ENCODE measurements at places on chromosomes 12 and 14.

DNA sequence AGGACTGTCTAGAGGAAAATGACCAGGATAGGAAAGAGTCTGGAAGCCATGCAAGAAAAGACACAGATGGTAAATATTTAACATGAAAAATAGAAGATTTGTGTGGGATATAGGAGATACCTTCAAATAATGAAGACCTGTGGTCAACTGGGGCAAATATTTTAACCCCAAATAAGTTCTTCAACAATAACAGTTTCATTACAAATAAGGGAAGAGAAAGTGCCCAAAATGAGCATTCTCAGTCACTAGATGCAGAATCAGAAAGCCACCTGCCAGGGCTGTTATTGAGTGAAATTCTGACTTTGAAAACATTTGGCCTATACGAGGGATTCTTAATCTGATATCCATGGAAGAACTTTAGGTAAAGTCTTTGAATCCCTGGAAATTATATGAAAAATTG, 231.2 kb upstream of the PLEKHG7 start:
- no peak for DNase-seq

DNA sequence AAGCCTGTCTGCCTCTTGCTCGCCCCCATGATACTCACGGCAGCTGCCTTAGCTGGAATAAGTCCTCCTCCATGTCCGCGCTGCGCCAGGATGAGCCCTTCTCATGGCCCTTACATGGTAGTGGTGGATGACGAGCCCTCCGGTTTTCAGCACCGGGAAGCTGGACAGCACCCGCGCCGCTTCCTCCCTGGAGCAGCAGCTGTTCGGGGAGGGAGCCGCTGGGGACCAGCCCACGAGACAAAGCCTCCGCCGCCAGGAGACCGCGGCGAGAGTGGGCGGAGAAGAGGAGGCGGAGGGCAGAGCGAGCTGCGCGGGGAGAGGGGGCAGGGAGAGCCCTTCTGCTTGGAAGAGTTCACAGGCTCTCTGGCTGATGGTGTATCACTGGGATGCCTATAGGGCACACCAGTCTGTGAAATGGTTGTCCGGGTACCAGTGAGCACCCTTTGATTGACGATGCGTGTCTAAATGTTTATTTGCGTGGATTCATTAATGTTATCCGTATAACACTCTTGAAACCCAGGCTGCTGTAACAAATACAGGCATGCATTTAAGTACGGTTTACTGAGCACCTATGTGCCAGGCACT, at the start of gene SVOP:
Gene SVOP, minus strand, starts transcription at position 273 of the 585 bp plus-strand sequence. Its CDS starts 200 bp downstream, at position 73.
- DNase-seq: peak; percentile 74

DNA sequence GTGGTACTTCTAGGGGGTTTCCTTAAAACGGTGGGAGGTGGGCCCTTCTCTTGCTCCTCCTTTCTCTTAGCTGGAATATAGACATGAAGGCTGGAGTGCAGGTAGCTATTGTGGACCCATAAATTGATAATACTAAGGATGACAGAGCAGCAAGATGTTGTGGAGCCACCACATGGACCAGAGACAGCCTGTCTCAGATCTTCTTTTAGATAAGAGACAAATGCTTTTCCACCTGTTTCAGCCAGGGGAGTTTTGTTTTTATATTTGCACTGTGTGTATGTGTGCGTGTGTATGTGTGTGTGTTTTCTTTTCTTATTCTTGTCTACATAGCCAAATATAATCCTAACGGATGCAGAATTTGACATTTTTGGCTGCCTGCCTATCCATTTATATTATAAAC, 62.9 kb upstream of the HIF1A start:
- no peak for DNase-seq

GRCh38 chr14:82667501-82667900, 1133.8 kb upstream of the SEL1L start:
- no peak for DNase-seq

- no peak for DNase-seq
These were observed 1.5 kb downstream of the BLOC1S1 start for GRCh38 chr12:55717011-55718007.

GRCh38 chr14:48391661-48392060, 716.3 kb upstream of the MDGA2 start:
- DNase-seq: no peak

GRCh38 chr14:89406941-89407340, 10.1 kb downstream of the FOXN3 start:
- no peak for DNase-seq

GRCh38 chr12:29710104-29710503, 73.6 kb downstream of the TMTC1 start:
- DNase-seq: peak; percentile 26

- DNase-seq: no peak
These were observed 18.5 kb upstream of the BHLHE41 start for GRCh38 chr12:26143291-26143690.

DNA sequence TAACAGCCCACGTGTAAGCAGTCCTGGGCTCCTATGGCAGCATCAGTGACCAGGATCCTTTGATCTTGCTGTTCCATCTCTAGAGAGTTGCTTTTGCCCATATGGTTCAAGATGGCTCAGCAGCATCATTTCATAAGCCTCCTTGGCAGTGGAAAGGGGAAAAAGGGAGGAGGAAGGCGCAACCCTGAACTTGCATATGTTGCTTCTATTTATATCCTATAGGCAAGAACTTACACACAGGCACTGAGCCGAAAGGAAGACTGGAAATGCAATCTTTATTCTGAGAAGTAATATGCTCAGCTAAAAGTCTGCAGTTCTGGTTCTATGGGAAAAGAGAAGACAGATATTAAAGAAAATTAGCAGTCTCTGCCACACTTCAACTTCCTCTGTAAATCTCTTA, 167.7 kb upstream of the PLXNC1 start:
- peak; percentile 81 for DNase-seq

GRCh38 chr14:89085231-89085731, 260.8 kb downstream of the TTC8 start:
- peak; percentile 89 for DNase-seq

GRCh38 chr12:19181666-19182426, 52.3 kb downstream of the PLEKHA5 start:
- DNase-seq: no peak

GRCh38 chr14:58297412-58297761, 968 bp upstream of the ARID4A start:
- DNase-seq: no peak

DNA sequence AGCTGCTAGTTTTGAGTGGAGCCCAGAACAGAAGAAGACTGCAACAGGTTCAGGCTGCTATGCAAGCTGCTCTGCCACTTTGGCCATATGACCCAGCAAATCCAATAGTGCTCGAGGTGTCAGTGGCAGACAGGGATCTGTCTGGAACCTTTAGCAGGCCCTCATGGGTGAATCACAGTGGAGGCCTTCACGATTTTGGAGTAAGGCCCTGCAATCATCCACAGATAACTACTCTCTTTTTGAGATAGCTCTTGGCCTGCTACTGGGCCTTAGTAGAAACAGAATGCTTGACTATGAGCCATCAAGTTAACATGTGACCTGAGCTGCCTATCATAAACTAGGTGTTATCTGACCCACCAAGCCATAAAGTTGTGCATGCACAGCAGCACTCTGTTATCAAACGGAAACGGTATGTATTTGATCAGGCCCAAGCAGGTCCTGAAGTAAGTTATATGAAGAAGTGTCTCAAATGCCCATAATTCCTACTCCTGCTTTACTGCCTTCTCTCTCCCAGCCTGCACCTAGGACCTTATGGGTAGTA, 116.9 kb upstream of the CCDC196 start:
- no peak for DNase-seq

DNA sequence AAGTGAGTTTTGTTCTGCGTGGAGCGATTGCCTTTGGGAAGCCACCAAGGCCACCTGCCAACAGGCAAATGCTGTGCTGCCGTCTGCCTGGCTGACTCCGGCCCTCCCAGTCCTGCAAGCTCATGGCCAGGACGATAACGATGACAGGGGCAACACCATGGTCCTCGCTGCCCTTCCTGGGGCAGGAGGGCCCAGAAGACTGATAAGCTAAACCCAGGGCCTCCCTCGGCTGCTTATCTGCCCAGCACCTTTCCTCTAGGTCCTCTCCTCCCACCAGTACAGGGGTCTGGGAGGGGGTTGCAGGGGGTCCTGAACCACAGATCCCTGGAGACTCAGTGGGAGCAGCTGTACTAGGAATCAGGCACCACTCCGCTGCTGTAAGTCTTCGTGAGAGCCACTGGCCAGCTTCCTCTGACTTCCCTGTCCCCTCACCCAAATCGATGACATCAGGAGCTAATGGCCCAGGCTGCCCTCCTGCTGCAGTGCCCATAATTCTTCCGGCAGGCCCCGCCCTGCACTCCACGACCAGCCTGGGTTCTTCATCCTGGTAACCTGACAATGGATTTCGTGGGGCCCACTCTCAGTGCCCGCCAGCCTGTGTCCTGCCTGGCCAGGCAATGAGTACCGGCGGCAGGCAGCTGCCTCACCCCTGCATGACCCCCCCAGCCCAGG, 5.1 kb downstream of the ANKRD9 start:
- DNase-seq: no peak

GRCh38 chr12:6437586-6437985, 7.2 kb upstream of the CD27 start:
- DNase-seq: no peak

- DNase-seq: no peak
These were observed 44.4 kb upstream of the IQSEC3 start for GRCh38 chr12:22190-22529.

DNA sequence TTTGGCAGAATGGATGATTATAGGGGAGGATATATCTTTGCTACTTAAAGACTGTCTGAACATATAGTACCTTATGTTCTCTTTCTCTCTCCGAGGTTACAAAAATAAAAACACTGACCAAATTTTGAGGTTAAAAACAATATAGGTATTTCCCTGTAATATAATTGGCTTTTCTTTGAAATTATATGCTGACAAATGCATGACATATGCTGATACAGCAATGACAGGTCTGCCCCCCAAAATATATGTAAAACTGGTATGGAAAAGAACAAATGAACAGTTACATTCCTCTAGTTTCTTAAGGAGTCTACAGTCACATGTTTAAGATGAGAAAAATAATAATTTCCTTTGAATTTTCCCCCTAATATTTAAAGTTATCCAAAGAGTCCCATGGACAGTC, 405.7 kb downstream of the SOX5 start:
- no peak for DNase-seq

- no peak for DNase-seq
These were observed 7.2 kb upstream of the SSPN start for GRCh38 chr12:26188127-26188526.

GRCh38 chr14:53113989-53114388, 39.1 kb downstream of the DDHD1 start:
- DNase-seq: no peak

DNA sequence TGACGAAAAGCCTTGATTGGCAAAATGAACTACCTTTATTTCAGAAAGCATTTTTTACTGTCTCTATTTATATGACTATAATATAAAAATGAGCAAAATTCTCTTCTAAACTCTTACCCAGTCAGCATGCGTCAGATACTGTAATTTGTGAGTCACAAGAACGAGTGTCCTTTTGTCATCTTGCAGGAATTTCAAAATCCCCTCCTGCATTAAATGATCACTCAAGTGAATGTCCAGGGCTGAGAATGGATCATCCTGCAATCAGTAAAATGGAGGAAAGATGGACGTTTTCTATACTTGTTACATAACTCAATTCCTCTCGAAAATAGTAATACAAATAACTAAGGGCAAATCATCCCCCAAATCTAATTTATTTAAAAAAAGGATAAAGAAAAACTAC, 77.7 kb upstream of the KCNJ8 start:
- no peak for DNase-seq

DNA sequence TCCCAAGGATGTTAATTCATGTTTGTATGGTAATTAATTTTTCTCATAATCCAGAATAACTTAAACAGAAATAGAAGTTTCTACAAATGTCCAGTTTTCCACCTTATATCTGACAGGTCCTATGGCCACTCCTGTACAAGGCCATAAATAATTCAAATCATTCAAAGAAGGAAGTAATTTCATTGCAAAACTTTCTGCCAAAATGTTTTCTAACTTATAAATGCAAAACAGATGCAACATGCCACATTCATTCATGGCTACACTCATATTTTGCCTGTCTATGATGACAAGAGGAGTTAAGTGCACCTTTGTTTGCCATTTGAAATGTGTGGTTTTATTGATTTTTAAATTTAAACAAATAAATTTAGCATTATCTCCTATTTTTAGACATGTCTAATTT, 34.4 kb downstream of the ITPR2 start:
- DNase-seq: no peak

- no peak for DNase-seq
These were observed 18.2 kb downstream of the FAM222A start for GRCh38 chr12:109731806-109732205.

GRCh38 chr14:66087231-66087630, 398.9 kb upstream of the CCDC196 start:
- no peak for DNase-seq

GRCh38 chr14:62673014-62673755, 372.1 kb downstream of the KCNH5 start:
- DNase-seq: peak; percentile 4

DNA sequence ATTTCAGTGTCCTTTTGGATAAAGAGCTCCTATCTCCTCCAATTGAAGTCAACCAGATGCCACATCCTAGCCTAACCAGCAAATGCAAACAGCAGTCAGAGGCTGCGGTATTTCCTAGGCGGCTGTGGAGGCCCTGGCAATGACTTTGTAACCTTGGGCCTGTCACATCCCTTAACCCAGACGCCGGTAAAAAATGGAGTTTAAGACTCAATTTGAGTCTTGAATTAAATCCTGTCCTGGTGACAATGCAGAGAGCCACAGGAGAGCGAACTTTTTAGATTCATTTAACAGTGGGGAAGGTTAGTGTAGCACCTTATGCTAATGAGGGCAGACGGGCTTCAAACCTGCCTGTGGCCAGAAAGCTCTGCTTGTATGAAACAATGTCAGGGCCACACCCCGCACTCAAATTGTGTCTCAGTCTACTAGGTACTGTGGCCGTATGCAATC, 1.3 kb downstream of the C12orf75 start:
- no peak for DNase-seq

DNA sequence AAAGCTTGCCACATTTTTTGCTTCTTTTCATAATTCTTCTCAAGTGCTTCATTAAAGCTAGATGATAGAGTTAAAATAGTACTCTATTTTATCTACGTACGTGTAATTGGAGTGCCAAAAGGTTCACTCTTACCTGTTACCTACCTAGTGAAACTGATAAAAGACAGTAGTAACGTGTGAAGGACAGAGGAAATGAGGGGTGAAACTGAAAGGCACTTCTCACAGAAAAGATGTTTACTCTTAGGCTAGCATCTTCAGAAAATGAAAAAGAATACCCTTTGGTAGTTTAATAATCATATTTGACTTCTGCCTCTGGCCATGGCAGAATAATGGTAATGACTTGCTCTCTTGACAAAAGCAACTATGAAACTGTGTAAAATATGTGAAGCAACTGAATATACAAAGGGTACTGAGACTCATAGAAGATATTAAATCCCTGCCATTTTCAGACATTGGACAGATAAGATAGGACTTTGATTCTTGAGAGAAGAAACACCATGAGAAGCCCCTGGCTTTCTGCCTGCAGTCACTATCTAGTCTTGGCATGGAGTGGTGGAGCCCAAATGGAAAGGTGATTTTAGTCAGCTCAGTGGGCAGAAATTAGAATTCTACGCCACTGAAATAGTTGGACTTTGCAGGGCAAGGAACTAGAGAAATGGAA, 6.3 kb upstream of the EVL start:
- DNase-seq: no peak

- peak; percentile 79 for DNase-seq
These were observed 441 bp downstream of the PDE3A start for GRCh38 chr12:20368651-20369304.

Measured in hindlimb muscle (tissue), 1 donor.